ENCODE measurements at places on chromosomes 4 and X.

DNA sequence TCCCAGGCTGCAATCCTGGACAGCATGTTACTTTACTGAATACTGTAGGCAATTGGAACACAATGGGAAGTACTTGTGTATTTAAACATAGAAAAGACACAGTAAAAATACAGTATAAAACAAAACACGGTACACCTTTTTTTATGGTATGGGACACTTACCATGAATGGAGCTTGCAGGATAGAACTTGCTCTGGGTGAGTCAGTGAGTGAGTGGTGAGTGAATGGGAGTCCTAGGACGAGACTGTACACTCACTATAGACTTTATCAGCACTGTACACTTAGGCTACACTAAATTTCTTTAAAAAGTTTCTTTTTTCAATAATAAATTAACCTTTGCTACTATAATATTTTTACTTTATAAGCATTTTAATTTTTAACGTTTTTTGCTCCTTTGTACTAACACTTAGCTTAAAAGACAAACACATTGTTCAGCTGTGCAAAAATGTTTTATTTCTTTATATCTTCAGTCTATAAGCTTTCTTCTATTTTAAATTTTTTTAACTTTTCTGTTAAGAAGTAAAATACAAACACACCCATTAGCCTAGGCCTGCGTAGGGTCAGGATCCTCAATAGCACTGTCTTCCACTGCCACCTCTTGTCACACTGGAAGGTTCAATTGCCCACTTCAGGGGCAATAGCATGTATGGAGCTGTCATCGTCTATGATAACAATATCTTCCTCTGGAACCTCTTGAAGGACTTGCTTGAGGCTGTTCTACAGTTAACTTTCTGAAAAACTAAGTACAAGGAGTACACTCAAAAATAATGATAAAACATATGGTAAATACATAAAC is 293.5 kb upstream of the FSTL5 start:
- DNase-seq: no peak

DNA sequence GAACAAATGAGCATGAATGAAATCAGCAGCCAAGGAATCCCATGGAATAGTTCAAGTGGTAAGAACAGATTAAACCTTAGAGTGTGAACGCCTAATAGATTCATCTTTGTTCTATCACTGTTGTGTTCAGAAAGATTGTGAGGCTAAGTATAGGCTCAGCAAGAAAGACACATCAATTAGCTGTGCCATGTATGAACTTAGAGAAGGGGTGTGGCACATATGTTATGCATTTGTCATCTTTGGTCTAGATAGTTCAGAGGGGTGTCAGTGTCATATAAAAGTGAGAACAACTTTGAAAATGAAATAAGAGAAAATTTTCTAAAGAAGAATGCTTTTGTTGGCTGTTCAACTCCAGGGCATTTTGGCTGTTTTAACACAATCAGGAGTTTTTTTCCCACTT is 9.4 kb downstream of the DAPP1 start:
- no peak for DNase-seq

DNA sequence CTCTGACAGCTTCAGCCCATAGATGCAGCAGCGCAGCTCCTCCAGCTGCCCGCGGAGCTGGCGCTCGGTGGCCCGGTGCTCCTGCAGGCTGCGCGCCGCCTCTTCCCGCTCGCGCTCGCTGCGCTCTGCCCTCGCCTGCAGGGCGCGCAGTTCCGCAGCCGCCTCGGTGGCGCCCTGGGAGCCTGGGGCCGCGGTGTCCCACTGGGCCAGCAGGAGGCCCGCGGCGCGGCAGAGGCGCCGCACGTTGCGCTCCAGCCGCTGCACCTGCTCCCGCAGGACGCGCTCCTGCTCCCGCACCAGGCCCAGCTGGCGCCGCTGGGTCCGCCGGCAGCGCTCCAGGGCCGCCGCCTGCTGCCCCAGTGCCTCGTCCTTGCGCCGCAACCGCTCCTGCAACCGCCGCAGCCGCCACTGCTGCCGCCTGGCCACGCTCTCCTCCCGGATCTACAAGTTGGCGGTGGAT is 10.1 kb downstream of the C4orf50 start:
- no peak for DNase-seq

GRCh38 chr4:183358215-183358755 is 36.1 kb upstream of the CLDN24 start:
- DNase-seq: no peak

- DNase-seq: no peak
Observed at GRCh38 chr4:37480509-37480908, 205.7 kb downstream of the RELL1 start.
